ENCODE measurements at places on chromosomes 7 and 10. TPM values are rescaled to one million over a fixed set of nuclear protein-coding genes. Genes with fewer than 3 reads are reported as not detected.

- H3K4me3 ChIP-seq: no peak overlapping the region
- no peak overlapping the region for H3K27ac ChIP-seq
- H3K4me1 ChIP-seq: no peaks in the 10 kb centered on the region
Measured at GRCh38 chr7:16089801-16090200, 331.5 kb downstream of the CRPPA start.

DNA sequence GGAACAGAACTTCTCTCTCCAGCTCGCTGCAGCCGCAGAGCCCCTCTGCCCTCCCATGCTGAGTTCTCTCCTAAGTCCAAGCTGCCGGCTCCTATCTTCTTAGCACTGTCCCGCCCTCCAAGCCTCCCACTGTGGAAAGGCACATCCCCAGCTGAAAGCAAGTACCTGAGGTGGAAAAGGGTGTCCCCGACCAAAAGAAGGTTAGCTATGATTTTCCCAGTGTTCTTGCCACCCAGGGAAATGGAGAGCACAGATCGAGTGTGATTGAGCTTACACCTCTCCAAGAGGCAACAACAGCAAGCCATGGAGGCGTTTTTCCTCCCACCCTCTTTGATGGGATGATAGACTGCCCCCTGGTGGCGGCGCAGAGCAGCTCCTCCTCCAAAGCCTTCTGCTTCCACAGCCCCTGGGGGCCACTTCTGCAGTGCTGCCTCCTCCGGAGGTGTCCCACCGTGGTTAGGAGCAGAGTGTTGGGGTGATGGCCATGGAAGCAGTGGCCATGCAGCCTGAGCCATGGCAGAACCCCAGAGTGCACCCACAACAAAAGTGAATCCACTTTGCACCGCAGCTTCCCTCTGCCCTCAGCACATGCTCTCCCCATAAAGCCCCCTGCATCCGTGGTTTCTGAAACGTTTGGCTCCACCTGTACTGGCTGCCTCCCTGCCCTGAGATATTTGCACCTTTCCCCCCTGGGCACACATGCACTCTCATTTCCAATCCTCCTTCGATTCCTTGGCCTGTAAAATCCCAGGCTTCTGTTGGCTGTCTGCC lies 143.1 kb upstream of the STK17A start:
- H3K36me3 ChIP-seq: no peaks in the 10 kb centered on the region
- no peak overlapping the region for H3K27ac ChIP-seq
- no peaks in the 10 kb centered on the region for H3K4me1 ChIP-seq
- no peak overlapping the region for H3K4me3 ChIP-seq
- DNase-seq: no peak

GRCh38 chr10:112849546-112849945 lies 100.5 kb upstream of the TCF7L2 start:
- no peaks in the 10 kb centered on the region for H3K27me3 ChIP-seq
- H3K4me1 ChIP-seq: no peaks in the 10 kb centered on the region
- no peak for DNase-seq

DNA sequence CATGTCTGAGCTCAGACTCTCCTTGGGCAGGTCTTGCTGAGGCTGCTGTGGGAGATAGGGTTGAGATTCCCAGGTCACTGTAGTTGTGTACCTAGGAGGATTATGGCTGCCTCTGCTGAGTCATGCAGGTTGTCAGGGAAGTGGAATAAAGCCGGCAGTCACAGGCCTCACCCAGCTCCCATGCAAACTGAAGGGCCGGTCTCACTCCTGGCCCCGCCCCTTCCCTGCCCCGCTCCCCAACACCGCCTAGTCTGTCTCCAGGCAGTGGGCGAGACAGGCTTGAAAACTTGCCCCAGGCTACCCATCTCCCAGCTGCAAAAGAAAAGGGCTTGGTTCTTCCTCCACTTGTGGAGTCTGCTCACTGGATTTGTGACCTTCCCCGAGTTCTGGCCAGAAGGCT lies 41.6 kb upstream of the SDHAF3 start:
- no peaks in the 10 kb centered on the region for H3K4me1 ChIP-seq
- H3K36me3 ChIP-seq: no peaks in the 10 kb centered on the region

- H3K36me3 ChIP-seq: no peaks in the 10 kb centered on the region
- peak overlapping the region; percentile 30 for H3K27ac ChIP-seq
- H3K27me3 ChIP-seq: no peaks in the 10 kb centered on the region
- no peak overlapping the region for H3K4me3 ChIP-seq
- DNase-seq: no peak
Measured at GRCh38 chr10:118742782-118743181, 12.0 kb downstream of the CACUL1 start.

DNA sequence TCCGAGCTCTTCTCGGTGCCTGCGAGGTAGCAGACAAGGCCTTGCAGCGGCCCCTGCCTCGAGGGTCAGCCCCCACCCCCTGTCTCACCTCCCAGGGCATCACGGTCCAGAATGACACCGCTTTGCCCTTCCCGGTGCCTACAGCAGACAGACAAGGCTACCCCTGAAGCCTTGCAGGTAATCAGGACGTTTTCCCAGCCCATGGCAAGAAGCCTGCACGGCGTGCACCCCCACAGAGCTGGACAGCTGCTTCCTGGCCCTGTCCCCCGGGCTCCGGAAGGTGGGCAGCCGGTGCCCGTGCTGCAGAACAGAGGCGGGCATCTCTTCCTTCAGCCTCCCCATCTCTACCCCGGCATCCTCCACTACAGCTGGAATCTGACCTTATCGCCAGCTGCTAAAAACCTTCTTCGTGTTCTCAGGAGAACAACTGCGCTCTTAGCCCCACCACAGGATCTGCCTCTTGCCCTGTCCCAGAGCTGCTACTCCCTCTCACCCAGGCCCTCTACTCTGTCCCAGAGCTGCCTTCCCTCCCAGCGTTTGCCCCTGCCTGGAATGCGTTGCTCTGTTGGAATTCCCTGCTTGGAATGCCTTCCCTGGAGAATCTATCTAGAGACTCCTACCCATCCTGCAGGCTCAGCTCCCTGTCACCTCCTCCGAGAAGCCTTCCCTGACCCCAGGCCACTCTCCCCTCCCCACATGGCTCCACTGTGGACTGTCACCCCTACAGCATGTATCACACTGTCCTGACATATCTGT lies 4.7 kb downstream of the MYL10 start:
- H3K27me3 ChIP-seq: no peaks in the 10 kb centered on the region
- H3K27ac ChIP-seq: no peak overlapping the region
- peak; percentile 55 for DNase-seq
- no peaks in the 10 kb centered on the region for H3K4me1 ChIP-seq
- no peak overlapping the region for H3K4me3 ChIP-seq
- no peaks in the 10 kb centered on the region for H3K36me3 ChIP-seq

GRCh38 chr10:130018265-130018664 lies 54.2 kb upstream of the EBF3 start:
- H3K27ac ChIP-seq: no peak overlapping the region
- no peaks in the 10 kb centered on the region for H3K27me3 ChIP-seq
- H3K4me1 ChIP-seq: no peaks in the 10 kb centered on the region
- no peak overlapping the region for H3K4me3 ChIP-seq

DNA sequence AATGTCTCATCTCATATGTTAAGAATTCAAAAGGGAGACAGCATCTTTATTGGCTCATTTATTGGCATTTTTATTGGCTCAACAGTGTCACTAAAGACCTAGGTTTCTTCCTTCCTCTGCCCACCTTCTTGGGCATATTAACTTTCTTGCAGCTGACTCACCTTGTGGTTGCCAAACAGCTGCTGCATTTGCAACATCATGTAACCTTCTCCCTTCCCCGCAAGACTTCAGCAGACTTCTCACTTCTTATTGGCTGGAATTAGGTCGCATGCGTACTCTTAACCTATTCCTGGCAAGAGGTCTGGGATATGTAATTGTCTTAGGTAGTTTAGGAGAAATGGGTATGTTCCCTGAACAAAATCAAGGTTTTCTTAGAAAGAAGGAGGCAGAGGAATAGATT lies 263.2 kb downstream of the POU6F2 start:
- no peaks in the 10 kb centered on the region for H3K4me1 ChIP-seq
- no peak overlapping the region for H3K4me3 ChIP-seq
- H3K27me3 ChIP-seq: no peaks in the 10 kb centered on the region
- H3K27ac ChIP-seq: no peak overlapping the region

DNA sequence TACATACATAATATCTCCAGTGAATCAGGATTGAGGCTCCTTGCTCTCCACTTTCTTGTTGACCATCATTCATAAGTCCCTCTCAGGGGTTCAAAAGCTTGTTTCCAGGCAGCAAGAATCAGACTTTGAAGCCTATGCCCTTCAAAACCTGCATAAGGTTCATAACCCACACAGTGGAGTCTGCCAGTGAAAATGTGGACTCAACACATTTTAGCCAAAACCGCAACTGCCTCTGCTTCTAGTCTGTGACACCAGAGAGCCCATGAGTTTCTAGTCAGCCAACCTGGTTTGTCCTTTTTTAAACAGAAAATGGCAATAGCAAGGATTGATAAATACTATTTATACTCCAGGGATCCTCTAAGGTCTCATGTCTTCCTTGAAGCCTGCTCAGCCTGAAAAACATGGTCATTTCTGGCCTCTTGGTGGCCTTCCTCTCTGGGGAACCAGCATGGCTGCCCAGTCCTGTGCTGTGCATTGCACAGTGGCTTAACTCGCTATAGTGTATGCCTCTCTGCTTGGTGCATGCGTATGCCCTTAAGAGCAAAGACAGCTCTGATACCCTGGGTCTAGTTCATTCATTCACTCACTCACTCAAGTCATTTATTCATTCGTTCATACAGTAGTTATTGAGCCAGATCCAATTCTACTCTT lies 67.5 kb downstream of the WIPF3 start:
- no peaks in the 10 kb centered on the region for H3K36me3 ChIP-seq
- no peaks in the 10 kb centered on the region for H3K4me1 ChIP-seq

GRCh38 chr7:158010961-158011693 lies 576.5 kb downstream of the PTPRN2 start:
- H3K4me1 ChIP-seq: peaks cover 8% of the 10 kb centered on the region
- no peaks in the 10 kb centered on the region for H3K27me3 ChIP-seq
- DNase-seq: no peak
- H3K4me3 ChIP-seq: no peak overlapping the region

- no peak overlapping the region for H3K4me3 ChIP-seq
- no peak for DNase-seq
- no peak overlapping the region for H3K27ac ChIP-seq
- H3K4me1 ChIP-seq: no peaks in the 10 kb centered on the region
- H3K27me3 ChIP-seq: no peaks in the 10 kb centered on the region
Measured at GRCh38 chr7:84735011-84735410, 451.8 kb downstream of the SEMA3D start.

DNA sequence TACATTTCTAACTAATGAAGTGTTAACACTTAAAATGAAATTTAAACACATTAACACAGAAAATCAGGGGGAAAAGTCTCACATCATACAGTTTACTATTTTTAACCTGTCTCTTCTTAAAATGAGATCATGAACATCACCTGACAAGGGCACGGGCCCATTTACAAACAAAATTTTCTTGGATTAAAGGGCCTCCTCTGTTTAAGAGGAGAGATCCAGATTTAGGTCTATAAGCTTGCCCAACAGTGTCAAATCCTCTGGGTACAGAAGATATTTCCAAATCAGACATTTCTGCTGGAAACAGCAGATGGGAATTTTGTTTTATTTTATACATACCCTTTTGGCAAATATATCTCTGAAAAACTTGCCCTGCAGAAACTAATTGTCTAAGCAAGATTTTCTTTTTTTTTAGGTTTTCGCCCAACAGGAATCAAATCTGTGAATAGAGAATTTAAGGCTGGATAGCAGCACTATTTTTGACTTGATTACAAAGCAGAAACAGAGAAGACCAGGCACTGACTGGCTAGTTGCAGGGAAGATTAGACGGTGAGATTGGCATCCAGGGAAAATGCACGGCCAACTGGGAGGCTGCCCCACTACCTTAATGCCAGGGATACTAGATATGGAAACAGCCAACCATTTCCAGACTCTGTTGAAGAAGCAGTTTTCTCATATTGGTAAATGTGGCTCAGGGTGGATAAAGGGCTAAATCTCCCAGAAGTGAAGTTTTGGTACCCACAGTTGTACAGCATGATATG lies 173.4 kb downstream of the LRRN3 start:
- no peak for DNase-seq
- no peak overlapping the region for H3K27ac ChIP-seq
- H3K36me3 ChIP-seq: no peaks in the 10 kb centered on the region
- peaks cover 9% of the 10 kb centered on the region for H3K4me1 ChIP-seq
- H3K27me3 ChIP-seq: no peaks in the 10 kb centered on the region

DNA sequence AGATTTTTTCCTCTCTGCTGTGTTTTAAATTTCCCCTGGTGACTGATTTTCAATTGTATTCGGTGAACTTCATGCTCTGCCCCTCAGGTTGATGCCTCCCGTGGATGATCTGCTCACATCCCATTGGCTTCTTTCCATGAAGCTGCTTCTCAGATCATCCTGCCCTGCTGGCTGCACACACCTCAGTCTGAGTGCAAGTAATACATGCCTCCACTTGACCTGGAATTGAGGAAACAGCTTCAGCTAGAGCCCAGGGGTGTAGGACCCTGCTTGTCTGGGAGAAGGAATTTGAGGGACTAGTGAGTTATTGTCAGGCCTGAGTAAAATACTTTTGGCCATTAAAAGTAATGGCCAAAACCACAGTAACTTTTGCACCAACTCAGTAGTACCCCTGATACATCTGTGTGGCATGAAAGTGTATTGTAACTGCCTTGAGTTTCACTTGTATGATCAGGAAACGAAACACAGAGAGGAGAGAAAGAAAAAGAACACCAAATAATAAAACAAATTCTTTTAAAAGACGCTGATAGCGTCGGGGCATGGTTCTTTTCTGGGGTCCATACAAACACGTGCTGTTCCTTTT lies 49.4 kb downstream of the SPAM1 start:
- no peaks in the 10 kb centered on the region for H3K27me3 ChIP-seq
- no peak for DNase-seq
- no peak overlapping the region for H3K4me3 ChIP-seq
- no peaks in the 10 kb centered on the region for H3K36me3 ChIP-seq
- no peaks in the 10 kb centered on the region for H3K4me1 ChIP-seq

GRCh38 chr7:35468606-35469005 lies 214.7 kb upstream of the TBX20 start:
- no peak for DNase-seq
- H3K4me1 ChIP-seq: no peaks in the 10 kb centered on the region
- no peak overlapping the region for H3K27ac ChIP-seq

- no peak for DNase-seq
- no peaks in the 10 kb centered on the region for H3K27me3 ChIP-seq
- no peaks in the 10 kb centered on the region for H3K36me3 ChIP-seq
- no peak overlapping the region for H3K27ac ChIP-seq
Measured at GRCh38 chr10:123807444-123808035, 84.1 kb downstream of the CPXM2 start.

- no peaks in the 10 kb centered on the region for H3K36me3 ChIP-seq
- H3K27me3 ChIP-seq: no peaks in the 10 kb centered on the region
- peak overlapping the region; percentile 30 for H3K27ac ChIP-seq
- no peak for DNase-seq
- no peaks in the 10 kb centered on the region for H3K4me1 ChIP-seq
Measured at GRCh38 chr7:17062151-17063044, 180.6 kb upstream of the AGR3 start.

The PIP gene
- 23.0 TPM for total RNA-seq

The SVIL gene
- 109 TPM for total RNA-seq

The OPALIN gene
- total RNA-seq: not detected

The AFAP1L2 gene
- 2.6 TPM for total RNA-seq

The HOXA1 gene
- not detected for total RNA-seq

The TRIM50 gene
- 0.13 TPM for total RNA-seq

The CD36 gene
- 154 TPM for total RNA-seq

The COPG2 gene
- total RNA-seq: 18.7 TPM

The ELMO1 gene
- total RNA-seq: 71.8 TPM
